Omental fat pad (tissue), 4 donors: ENCODE measurements at places on chromosomes 11 and 22.

- no peak for DNase-seq
Observed at GRCh38 chr22:42202669-42203068, 67.8 kb downstream of the TCF20 start.

- DNase-seq = no peak
Observed at GRCh38 chr22:19800761-19801244, 40.2 kb downstream of the TBX1 start.

DNA sequence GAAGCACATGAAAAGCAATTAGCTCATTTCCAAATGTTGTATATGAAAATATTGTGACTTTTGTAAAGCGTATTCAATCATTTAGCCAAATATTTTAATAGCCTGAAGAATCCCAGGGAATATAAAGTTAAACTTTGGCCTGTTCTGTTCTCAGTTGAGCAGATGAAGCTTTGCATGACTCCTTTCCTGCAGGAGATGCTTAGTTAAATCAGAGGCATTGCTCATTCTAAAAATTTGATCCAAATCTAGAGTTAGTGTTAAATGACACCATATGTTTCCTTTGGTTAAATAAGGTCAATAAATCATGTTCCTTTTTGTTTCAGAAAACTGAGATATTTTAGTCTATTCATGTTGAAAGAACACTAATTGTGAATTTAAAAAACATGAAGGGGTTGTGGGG lies 51.2 kb upstream of the BIRC3 start:
- no peak for DNase-seq

DNA sequence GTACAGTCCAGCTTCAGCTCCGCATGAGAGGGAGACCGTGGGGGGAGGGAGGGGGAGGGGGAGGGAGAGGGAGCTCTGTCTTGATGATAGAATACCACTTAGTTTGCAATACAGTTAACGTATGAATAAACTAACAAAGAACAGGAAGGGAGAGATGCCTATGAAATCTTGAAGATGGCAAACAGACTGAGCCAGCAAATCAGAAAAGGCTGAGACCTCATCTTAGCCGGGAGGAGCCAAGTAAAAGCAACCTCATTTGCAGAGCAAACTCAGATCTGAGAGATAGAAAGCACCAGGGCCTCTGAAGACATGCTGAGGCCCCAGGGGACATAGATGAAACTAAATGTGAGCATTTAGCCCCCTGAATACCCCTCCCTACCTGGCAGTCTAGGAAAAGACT lies 23.0 kb downstream of the APLP2 start:
- DNase-seq = no peak
